ENCODE measurements at places on chromosomes 5 and 9.
A peak's percentile ranks its signal among the peaks of the same experiment; 100 is the strongest.

DNA sequence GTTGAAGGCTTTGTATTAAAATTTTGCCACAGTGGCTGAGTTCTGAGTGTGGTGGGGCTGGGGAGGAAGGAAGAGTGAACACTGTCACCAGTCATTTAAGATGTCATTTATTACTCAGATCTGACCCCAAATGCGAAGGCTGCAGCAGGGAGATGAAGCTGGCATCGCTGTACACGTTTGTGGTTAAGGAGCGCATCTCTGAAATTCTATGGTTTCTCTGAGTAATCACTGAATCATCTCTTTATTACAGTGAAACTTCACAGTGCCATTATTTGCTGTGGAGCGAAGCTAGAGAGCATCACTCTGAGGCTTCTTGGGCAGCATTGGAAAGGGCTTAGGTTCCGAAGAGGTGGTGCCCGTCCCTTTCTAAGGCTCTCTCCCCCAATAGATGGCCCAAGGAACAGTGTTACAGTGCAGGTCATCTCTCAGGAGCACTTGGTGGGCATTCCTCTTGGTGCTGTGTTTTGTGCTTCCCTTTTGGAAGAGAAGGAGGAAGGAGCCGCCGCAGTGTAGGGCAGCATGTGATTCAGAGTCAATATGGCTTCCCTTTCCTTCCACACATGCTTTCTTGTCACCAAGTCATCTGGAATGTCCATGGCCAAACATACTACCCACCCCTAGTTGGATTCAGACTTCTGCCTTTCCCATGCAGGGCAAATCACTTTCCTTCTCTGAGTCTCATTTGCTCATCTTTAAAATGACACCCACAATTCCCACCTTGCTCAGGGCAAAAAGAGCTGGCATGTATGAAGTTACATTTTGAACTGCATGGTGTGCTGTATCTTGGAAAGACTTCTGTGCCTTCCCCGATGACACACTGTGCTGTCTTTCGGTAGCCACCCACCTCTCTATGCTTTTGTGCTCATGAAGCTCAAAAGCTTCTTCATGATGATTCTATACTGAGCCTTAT, 9.3 kb upstream of the TEX48 start:
- DNase-seq, result peak; percentile 27

GRCh38 chr9:90540734-90541133, 101.9 kb downstream of the DIRAS2 start:
- no peak for DNase-seq

GRCh38 chr5:127906562-127907204, 176.9 kb upstream of the SLC12A2 start:
- DNase-seq, result no peak

- DNase-seq, result no peak
These were observed 5.3 kb downstream of the SLC34A1 start for GRCh38 chr5:177389241-177390169.

DNA sequence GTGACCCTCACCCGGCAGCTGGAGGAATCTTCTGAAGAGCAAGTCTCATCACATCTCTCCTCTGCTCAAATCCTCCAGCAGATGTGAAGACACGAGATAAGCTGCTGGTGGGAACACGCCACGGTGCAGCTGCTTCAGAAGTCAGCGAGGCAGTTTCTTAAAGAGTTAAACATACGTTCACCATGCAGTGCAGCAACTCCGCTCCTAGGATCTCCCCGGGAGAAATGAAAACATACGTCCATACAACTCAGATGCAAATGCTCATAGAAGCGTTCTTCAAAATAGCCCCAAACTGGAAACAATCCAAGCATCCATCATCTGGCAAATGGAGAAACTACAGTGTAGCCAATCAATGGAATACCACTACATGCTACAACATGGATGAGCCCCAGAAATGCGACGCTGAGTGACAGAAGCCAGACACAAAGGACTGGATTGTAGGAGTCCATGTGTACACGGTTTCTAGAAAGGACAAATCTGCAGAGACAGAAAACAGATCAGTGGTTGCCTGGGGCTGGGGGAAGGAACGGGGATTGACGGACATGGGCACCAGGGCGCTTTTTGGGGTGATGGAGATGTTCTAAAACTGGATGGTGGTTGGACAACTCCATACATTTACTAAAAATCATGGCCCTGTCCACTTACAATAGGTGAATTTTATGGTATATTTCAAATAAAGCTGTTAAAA, 150.6 kb downstream of the COL23A1 start:
- DNase-seq, result no peak

DNA sequence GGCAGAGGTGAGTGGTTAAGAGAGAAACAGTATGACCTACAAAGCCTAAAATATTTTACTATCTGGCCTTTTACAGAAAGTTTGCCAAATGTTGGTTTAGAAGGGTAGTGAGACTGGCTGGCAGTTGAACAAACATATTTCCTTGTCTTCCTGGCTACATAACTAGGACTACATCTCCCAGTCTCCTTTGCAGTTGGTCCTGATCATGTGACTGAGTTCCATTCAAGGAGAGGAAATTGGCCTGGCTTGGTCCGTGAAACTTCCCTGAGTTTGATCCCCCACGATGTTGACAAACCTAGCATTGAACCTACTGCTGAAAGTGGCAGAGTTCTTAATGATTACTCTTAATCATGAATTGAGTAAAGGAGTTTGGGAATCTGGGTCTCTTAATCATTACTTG, 280.8 kb downstream of the SLIT3 start:
- DNase-seq, result no peak

- DNase-seq, result no peak
These were observed 275.0 kb downstream of the ARHGEF28 start for GRCh38 chr5:73901043-73901442.

DNA sequence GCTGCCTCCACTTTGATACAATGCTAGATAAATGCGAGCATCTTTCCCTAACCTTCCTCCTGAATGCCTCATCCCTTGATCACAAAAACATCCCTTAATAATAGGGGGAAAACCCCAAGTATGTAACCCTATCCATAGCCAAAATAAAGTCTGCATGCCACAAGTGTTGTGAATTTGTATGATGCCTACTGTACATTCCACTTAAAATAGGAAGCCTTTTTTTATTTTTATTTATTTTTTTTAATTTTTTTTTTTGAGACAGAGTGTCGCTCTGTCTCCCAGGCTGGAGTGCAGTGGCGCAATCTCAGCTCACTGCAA, 207.0 kb downstream of the AOPEP start:
- no peak for DNase-seq

- DNase-seq, result no peak
These were observed 17.5 kb downstream of the NR2F1 start for GRCh38 chr5:93600409-93601070.

GRCh38 chr9:95092262-95093072, 225.0 kb downstream of the FANCC start:
- DNase-seq, result no peak

All from SIG-M5 (cell line).